ENCODE measurements at places on chromosomes 4 and X.

DNA sequence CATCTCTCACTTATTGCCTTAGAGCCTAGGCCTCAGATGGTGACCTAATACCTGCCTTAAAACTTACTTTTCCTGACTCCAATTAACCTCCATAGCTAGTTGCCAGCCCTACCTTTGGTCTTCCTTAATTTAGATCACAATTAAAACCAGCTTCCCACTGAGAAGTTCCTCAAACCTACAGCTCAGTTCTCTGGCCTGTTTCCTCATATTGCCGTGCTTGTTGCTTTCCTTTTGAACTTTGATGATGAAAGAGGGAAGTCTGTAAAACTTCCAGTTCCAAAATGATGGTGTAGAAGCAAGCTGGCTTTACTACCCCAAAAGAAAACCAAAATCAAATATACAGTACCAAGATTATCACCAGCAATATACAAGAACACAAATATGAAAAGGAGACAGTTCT, 28.9 kb upstream of the CAMK2D start:
- DNase-seq = no peak

- DNase-seq = no peak
Measured at GRCh38 chr4:176376032-176376614, 56.4 kb downstream of the SPCS3 start.

DNA sequence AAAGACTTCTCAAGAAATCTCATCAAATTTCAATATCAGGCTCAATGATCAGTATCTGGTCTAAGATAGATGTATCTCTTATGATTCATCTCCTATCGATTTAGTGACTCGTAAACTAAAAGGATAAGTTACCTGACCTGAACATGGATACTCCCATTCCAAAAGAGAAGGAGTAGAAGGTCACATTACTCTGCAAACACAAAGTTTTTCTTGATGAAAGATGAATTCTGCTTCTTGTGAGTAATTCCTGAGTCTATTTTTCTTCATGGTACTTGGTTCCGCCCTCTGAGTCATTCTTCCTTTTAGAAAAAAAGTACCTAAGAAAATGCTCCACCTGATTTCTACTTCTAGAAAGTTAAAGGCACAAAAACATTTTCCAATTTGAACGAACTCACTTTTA, 223.1 kb upstream of the SLIT2 start:
- DNase-seq = no peak

- DNase-seq = no peak
Measured at GRCh38 chrX:65045001-65045400, 68.8 kb upstream of the ZC4H2 start.

DNA sequence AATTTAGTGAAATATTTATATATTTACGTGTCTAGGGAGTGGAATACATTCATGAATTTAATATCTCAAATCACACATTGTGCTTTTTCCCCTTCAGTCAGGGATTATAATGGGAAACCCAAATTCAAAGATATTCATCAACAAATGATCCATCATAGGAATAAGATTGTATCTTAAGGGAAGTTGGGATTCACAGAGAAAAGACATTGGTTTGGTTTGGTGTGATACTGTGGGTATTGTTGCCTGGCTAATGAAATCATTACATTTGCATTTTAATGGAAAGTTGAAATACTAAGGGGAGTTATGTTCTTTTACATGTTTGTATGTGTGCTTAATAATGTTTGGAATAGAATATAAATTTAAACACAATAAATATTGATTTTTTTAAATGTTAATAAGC, 1.7 kb downstream of the TET2 start:
- DNase-seq = no peak

DNA sequence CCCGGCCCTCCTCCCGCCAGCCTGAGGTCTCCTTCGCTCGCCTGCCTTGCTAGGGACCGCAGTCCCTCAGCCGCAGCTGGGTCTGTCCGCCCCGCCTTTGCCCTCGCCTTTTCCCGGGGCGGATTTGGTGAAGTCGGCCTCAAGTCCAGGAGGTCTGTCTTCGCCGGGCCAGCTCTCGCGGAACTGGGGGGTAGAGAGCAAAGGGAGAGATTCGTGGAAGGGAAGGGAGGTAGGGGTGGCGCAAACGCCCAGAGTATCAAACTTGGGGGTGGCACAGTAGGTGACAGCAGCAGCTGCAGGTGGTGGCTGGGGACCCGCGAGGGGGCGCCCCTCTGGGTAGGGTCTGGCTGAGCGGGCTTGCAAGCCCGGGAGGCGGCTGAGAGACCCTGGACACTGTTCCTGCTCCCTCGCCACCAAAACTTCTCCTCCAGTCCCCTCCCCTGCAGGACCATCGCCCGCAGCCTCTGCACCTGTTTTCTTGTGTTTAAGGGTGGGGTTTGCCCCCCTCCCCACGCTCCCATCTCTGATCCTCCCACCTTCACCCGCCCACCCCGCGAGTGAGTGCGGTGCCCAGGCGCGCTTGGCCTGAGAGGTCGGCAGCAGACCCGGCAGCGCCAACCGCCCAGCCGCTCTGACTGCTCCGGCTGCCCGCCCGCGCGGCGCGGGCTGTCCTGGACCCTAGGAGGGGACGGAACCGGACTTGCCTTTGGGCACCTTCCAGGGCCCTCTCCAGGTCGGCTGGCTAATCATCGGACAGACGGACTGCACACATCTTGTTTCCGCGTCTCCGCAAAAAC, at the start of gene NPY2R:
Gene NPY2R, plus strand, starts transcription at position 379 of the 797 bp plus-strand sequence. CDS start 5,304 bp downstream, outside the sequence.
- DNase-seq = no peak

DNA sequence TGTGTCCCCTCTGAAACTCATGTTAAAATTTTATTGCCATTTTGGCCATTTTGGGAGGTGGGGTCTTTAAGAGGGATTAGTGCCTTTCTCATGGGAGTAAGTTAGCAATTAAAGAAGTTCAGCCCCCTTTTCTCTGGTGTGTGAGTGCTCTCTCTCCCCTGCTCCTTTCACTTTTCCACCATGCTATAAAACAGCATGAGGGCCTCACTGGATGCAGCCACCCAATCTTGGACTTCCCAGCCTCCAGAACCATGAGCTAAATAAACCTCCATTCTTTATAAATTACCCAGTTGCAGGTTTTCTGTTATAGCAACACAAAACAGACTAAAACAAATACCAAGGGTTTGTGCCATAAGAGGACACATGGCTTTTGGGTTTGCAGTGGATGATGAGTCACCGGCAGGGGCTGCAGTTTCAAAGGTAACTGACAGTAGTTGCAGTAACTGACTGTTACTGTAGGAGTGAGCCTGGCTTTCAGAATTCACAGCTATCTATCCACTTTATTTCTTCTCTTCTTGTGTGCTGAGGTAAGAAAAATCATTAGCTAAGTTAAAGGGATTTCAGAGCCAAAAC, 121.5 kb downstream of the PPEF1 start:
- peak; percentile 1 for DNase-seq

- DNase-seq = no peak
Measured at GRCh38 chrX:132406106-132406505, 82.7 kb downstream of the MBNL3 start.

DNA sequence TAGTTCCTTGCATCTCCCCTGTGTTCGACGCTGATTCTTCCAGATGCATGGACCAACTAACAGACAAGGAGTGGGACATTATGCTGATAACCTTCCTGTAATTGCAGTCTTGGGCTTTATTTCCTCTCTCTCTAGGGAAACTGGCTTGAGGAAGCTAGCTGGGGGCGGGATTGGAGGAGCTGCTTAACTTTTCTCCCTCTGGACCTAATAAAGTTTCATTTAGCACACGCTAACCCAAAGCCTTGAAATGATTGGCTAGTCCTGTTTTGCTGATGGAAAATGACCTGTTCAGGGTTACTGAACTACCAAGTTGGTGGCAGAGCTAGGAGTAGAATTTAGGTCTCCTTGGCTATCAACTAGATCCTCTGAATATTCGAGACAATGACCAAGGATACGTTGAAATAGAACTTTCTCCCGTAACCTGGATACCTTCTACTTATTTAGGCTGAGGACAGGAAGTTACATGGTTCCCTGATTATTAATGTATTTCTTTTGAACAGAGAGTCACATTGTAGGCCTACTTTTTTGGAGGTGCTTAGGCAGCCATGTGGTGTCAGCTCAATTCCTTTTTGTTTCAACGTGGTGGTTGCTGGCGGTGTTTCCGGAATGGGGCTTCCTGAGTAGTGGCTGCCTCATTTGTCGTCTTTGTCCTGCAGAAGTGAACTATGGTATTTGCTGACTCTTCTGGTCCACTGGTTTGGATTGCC, 2.0 kb downstream of the PGK1 start:
- no peak for DNase-seq

DNA sequence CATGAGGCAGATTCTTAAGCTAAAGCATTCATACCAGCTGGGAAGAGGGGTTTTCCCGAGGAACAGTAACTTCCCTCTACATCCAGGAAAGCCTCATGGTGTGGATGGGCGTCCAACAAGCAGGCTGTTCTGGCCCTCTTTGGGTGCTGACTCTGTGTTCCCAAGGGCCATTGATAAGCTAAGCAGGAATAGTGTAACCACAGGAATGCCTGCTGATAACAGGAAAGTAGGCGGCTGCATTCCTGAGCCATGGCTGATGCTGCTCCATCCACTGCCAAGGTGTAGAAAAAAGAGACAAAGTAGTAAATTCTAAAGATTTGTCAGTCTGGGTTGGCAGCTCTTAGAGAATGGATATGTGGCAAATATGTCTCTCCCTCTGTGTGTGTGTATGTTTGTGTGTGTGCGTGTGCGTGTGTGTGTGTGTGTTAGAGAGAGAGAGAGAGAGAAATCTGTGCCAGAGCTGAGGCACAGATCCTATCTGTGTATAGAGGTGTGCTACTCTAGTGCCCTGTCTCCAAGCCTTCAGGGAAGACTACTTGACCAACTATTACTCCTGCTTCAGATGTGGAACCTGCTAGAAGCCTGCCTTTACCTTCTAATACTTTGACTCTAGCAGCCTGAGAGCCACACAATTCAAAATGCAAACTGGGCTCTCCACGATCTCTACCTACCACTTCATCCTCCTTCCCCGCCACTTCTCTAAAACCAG, 353.1 kb upstream of the NR3C2 start:
- no peak for DNase-seq

DNA sequence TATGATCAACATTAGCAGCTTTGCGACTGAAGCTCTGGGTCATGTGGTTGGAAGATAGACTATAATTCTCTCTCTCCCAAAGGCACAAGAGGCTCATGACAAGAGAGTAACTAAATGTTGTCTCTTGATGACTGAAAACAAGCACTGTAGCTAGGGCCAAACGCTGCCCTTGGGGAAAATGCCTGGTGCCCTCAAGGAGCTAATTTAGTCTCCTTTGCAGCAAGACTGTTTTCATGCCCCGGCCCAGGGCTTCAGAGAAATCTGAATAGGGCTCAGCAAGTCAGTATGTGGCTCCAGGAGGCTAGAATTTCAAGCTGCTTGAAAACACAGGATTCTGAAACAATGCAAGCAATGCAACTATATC, 411.9 kb downstream of the GPAT3 start:
- no peak for DNase-seq

DNA sequence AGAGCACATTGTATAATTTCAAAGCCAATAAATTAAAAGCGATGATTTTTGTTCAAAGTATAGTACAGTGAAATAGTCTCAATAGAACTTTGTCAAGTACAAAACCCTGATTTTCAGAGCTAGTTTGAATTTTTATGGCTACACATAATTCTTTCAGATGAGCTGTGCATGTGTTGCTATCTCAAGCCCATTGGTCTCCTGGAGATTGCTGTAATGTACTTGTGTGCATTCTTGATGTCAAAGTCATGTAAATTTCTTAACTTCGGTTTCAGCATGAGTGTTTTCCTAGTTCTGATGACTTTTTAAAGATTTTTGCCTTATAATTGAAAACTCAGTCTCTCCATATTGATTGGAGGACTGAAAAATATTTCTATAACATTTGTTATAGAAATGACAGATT, 200.8 kb downstream of the CEP135 start:
- no peak for DNase-seq

DNA sequence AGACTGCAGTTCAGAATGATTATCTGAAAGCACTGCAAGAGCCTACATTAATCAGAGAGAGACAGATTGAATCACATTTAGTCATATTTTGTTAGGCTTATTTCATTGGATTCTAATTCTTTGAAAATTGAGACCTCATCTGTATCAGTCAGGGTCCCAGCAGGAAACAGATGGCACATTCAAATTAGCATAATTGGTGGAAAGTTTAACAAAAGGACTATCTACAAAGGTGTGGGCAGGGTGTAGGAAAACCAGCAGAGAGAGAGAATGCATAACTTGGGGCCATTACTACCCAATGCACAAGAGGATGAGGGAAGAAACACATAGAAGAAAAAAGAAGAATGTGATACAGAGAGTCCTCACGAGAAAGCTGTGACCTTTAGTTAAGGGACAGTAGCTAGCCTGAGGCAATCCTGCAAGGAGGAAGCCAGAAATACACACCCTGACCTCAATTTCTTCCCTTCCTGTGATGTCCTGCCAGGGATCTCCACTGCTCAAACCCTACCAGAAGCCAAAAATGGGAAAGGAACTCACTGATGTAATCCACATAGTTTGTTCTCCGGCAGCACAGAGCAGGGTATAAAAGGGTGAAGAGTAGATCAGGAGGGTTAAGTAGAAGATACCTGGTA, 17.7 kb upstream of the XKRX start:
- DNase-seq = no peak

GRCh38 chr4:122749704-122750454, 17.4 kb downstream of the BBS12 start:
- DNase-seq = no peak

Data from activated naive CD8-positive, alpha-beta T cell treated with anti-CD3 and anti-CD28 coated beads, Interleukin-2, amount 50 U/mL, for 24 hours (primary cell).